NCI-H1417 (cell line): ENCODE measurements at places on chromosomes 16 and 17.

DNA sequence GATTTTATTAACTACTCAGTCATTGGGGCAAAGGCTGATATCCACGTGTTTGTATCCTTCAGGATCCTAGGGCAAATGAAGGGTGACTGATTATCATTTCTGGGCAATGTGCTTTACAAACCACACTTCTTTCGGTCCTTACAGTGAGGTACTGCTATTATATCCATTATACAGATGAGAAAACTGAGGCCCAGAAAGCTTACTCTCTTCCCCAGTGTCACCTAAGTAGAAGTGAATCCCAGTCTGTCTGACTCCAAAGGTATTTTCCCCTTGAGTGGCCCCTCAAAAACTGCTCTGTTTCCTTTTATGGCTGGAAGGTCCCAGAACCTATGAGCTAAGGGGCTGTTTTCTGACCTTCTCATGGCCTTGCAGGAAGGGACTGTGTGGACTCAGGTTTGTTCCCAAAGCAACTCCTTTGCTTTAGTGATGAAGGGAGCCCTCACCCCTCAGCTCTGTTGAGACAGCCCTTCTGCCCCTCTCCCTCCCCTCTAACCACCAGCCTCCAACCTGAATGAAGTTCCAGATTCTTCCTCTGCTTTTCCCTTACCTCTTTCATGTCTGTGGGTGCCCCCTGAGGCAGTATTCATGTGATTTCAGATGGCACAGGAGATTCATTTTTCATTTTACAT, 27.4 kb upstream of the ADGRG1 start:
- DNase-seq, result no peak

DNA sequence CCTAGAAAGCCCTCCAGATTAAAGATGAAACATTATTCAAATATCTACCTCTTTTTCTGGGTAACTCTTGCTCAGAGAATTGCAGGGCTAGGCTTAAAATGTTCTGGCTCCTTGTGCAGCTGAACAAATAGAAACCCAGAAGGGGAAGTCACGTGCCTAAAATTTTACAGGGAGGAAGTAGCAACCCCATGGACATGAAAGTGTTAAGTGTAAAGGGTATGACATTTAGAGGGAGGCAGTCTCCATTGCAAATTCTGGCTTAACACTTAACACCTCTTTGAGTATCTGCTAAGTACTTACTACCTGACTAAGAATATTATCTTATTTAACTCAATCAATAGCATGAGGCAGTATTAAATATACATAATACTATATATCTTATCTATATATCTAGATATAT, 376.1 kb upstream of the ERCC4 start:
- DNase-seq, result no peak

DNA sequence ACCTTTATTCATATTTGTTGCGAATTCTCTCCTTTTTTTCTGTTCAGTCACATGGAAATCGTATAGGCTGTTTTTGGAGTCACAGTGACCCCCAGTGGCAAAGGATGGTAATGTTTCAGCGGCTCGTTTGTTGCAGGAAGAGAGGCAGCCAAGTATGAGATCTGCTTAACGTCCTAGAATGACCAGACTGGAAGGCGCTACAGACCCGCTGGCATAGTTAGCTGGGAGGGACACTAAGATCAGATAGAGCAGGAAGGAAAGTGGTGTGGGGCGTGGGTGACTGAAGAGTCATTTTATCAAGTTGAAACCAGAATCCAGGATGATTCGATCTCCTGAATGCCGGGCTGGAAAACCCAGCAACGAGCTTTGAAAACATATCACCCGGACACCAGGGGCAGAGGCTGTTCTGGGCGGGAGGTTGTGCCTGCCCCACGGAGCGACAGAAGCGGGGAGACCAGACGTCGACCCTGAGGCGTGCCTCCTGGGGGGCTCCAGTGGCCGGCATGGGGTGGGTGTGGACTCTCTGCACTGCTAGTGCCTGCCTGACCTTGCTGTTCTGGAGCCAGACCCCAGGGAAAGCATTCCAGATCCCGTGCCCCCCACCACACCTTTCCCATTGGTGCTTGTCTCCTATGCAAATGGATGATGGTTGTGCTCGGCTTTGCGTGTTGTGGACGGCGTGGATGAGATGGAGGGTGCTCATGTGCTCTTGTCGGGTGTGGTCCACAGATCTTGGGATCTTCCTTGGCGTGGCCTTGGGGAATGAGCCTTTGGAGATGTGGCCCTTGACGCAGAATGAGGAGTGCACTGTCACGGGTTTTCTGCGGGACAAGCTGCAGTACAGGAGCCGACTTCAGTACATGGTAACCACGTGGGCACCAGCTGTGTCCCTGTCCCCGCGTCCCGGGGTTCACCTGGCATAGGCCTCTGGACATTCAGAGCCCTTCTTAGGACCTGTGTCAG, 7.7 kb downstream of the IL34 start:
- peak; percentile 59 for DNase-seq

DNA sequence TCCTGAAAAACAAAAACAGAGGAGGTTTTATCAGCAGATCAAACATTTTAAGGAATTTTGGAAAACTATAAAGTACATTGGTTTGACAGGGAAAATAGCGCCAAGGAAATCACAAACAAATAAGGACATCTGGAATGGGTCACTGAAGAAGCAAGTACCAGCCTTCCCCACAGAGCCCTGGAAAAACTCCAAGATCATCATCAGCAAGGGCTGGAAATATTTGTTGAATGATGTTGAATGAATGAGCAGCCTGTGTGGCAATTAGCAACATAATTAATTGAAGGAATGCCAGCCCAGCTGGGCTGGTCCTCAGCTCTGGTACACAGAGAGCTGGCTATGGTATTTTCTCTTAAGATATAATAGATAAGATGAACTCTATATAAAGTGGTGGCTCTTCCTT, 290.4 kb downstream of the HS3ST3A1 start:
- DNase-seq, result no peak

DNA sequence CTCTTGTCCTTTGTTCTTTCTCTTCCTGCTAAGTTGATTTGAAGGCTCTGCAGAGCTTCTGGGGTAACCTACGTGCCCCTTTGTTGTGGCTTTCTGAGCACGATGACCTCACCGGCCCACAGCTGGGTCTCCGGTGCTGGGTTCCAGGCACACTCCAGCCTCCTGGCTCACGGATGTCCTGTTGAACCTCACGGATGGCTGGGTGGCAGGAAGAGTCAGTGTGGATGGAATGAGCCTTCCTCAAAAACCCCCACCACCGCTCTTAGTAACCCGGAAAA, 116.0 kb downstream of the SOCS1 start:
- no peak for DNase-seq

DNA sequence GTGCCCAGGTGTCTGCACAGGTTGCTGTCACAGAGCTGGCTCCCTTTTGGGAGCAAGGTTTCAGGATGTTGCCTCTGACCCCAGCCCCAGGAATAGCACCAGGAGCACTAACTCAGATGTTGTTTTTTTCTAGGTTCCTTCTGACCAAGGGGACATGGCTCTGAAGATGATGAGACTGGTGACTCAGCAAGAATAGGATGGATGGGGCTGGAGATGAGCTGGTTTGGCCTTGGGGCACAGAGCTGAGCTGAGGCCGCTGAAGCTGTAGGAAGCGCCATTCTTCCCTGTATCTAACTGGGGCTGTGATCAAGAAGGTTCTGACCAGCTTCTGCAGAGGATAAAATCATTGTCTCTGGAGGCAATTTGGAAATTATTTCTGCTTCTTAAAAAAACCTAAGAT, 28.1 kb downstream of the SCPEP1 start:
- no peak for DNase-seq

GRCh38 chr17:58325289-58325726, 3.3 kb downstream of the TSPOAP1 start:
- peak; percentile 74 for DNase-seq

DNA sequence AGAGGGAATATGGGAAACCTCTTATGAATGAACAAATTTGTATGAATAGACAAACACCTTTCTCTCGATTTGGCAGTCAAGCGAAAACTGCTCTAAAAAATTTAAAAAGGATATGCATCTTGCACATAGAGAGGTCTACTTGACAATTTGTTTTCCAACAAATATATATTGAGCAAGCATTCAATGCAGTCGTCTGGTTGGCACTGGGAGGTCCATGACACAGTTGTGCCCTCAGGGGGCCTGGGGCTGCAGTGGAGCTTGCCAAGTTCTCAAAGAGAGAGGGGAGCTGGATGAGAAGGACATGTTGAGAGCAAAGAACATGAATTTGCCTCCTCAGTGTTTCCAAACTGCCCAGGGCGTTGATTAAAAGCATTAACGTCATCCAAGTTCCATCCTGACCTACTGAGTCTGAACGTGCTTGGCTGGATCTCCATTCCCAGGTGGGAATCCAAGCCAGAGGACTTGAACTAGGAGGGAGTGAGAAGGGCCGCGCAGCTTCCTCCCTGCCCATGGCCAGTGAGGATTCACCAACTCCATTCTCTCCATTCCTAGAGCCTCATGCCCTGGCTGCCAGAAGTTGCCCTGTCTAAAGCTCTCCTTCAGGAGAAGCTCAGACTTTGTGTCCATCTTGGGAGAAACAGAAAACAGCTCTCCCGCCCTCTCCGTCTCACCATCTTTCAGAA, 24.5 kb downstream of the TBX2 start:
- DNase-seq, result no peak

DNA sequence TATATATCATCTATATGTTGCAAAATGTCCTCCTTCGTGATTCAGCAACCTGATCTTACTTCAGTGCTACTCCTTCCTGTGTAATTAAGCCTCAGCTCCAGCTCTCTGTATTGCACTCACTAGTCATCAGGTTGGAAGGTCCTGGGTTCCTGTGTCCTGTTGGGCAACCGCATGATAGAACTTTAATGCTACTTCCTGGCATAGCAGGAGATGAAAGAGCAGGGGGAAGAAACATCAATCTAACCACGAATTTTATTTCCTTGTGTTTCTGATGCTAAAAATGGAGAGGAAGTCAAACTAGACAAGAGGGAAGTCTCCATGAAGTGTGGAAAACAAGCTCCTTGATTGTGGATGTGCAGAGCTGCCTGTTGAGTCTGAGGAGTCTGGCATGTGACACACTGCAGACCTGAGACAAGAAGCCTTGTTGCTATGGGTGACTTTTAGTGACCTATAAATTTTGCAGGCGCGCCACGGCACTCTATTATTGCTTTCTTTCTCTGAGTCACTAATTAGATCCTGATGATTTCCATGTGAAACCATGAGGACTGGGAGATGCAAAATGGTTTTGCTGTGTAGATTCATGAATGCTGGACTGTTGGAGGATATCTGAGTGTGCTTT, 25.6 kb downstream of the IGSF6 start:
- peak; percentile 53 for DNase-seq

- no peak for DNase-seq
Observed at GRCh38 chr16:75323198-75323597, 71.8 kb upstream of the BCAR1 start.

- DNase-seq, result no peak
Observed at GRCh38 chr17:30922235-30923030, 688 bp downstream of the ADAP2 start.

DNA sequence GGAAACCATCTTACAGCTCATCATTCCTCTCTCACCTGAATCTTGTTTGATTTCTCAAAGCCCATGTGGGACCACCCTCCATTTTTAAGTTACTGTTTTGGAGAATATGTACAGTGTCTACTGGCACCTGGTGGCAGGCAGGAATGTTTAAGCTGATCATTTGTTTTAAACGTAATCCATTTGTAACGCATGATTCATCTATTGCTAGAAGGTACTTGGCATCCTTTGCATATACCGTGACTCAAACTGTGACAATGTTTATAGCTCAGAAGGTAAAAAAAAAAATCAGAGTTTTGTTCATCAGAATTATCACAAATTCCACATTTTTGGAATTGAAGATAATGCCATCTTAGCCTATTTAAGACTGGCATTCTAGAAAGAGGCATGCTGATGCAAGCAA, 1007.5 kb upstream of the EEF2KMT start:
- DNase-seq, result no peak
